Caudate nucleus (tissue), 63 donors: ENCODE measurements at places on chromosomes 7 and 10.

GRCh38 chr7:143965280-143965679, 10.6 kb downstream of the OR2F1 start:
- DNase-seq, result no peak

DNA sequence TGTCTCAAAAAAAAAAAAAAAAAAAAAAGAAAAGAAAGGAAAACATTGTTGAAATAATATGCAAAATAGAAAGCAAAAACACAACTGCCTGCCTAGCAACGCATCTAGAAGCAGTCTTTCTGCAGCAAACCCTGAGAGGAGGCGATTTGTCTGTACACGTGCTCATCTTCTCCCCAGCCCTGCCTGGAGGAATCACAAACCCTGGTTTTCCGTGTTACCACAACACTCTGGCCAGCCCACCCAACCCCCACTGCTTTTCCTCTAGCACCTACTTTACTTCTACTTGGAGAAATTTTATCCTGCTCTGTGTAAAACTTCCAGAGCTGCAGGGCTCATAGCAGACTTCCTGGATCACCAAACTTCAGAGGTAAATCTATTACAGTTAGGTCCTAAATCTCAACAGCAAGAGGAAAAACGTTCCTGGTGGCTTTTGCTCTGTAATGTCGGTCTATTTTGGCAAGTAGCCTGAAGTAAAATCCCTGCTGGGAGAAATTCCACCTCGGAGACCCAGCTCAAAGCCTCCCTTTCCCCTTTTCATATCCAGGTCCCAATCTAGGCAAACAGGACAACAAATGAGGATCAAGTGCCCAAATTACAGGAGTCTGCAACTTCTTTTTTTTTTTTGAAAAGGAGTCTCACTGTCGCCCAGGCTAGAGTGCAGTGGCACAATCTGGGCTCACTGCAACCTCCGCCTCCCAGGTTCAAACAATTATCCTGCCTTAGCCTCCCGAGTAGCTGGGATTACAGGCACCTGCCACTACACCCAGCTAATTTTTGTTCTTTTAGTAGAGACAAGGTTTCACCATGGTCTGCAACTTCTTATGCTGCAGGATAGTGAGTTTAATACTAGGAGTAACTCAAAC, 91.6 kb downstream of the DNMBP start:
- DNase-seq, result no peak

DNA sequence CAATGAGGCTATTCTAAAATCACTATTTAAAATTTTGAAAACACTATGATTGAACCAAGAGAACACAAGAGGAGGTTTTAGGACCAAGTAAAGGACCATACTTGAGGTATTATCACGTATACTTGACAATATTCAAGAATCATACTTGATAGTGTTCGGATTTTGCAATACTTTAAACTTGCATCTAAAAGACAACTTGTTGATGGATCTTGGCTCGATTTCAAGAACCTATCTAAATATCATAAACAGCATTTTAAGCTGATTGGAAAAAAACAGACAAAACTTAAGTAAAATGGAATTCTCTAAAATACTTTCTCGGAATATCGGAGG, 1.3 kb downstream of the NAMPT start:
- no peak for DNase-seq

- DNase-seq, result no peak
Observed at GRCh38 chr10:115649217-115649616, 556.1 kb downstream of the ATRNL1 start.

DNA sequence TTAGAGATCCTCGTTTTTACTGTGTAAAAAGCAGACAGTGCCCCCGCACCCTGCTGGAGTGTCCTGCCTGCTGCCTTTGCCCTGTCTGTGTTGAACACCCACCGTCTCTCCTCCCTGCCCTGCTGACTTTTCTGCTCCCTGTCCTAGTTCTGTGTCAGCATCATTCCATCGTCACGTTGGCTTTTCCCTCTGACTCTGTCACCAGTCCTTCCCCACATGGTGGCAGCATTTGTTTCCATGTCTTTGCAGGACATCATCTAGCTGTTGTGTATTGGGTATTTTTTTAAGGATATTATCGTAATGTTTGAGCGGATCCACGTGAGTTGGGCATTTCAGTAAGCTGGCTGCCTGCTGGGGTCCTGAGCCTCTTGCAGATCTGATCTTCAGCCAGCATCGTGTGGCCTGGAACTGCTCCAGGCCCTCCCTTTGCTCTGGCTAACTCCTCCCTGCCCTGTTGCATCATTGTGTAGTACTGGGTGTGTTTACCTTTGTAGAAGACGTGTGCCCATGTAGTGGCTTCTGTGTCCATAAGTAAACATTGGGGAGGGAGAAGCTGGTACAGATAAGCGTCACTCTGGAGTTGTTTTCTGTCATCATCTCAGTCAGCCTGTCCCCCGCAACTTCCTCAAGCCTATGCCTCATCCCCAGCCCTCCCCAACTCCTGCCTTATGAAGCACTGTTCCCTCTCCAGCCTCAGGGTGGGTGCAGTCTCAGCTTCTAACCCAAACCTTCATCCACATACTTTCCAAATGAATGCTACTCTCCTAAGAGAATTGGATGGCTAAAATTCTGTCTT, 44.3 kb downstream of the TRRAP start:
- DNase-seq, result no peak

- no peak for DNase-seq
Observed at GRCh38 chr10:128907155-128907941, 559.7 kb upstream of the MGMT start.

GRCh38 chr10:129392855-129393254, 74.2 kb upstream of the MGMT start:
- no peak for DNase-seq

GRCh38 chr10:101130984-101131961, at the start of gene TLX1:
TLX1 (plus strand) TSS chr10:101131300; CDS start chr10:101131542, 242 bp downstream.
- DNase-seq, result no peak

- no peak for DNase-seq
Observed at GRCh38 chr10:71737834-71738197, 18.2 kb upstream of the C10orf105 start.

DNA sequence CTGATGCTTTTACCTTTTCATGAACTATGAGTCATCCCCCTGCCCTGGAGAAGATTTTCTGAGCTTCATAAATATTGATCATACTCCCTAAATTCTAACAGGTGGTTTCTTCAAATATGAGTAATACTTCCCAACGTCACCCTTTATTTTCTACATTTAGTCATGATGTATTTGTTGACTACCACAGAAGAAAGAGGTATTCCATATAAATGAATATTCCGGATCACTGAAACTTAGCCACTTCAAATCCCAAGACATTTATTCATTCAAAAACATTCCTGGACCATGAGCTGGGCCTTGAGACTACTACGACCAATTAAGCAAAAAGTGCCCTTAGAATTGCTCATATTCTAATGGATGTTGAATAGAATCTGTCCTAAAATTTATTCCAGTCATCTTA, 395.8 kb upstream of the NPVF start:
- DNase-seq, result no peak

- DNase-seq, result no peak
Observed at GRCh38 chr10:72379062-72379461, 24.3 kb upstream of the DNAJB12 start.

- no peak for DNase-seq
Observed at GRCh38 chr10:62057359-62057758, 155.9 kb downstream of the ARID5B start.

GRCh38 chr7:105306298-105306748, 82.4 kb downstream of the SRPK2 start:
- DNase-seq, result no peak

DNA sequence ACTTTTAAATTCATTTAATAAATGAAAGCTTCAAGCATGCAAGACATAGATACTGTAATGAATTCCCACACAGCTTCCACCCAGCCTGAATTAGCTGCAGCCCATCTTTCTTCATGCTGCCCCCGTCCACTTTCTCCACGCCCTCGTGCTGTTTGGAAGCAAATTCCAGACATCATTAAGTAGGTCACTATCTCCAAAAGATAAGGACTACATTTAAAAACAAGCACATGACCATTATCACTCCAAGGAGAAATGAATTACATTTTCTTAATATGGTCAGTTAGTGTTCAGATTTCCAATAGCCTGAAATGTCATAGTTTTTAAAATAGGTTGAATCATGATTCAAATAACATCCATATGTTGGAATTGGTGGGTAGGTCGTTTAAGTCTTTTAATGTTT, 24.3 kb downstream of the LMTK2 start:
- DNase-seq, result no peak

DNA sequence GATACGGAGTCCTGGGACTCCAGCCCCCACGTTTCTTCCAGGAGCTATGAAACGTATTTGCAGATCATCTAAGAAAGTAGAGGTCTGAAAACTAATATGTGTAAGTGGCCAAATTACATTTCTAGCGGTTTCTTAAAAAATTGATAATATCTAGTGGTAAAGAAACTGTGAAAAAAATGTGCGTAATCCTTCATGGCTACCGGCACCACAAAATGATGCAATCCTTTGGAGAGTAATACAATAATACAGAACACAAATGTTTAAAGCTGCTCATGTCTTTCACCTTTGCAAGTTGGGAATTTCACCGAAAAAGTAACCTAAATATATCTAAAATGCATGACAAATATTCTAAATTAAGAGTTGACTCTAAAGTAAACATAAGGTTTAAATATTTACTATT, 742.1 kb downstream of the GRID1 start:
- DNase-seq, result no peak

- no peak for DNase-seq
Observed at GRCh38 chr7:149180722-149181449, 14.5 kb upstream of the ZNF282 start.

DNA sequence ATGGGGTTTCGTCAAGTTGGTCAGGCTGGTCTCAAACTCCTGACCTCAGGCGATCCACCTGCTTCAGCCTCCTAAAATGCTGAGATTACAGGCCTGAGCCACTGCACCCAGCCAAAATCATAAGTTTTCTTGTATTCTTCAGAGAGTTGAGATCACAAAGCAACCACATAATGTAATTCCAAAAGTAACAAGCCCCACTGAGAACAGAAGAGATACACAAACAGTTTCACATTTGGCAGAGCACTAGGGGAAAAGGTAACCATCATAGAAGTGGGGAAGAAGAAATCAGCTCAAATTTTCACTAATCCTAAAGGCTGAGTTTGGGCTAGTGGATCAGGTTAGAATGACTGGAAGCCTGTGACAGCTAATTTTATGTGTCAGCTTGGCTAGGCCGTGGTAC, 5.4 kb upstream of the CEP41 start:
- no peak for DNase-seq

GRCh38 chr7:157432541-157432956, 95.7 kb downstream of the DNAJB6 start:
- DNase-seq, result no peak

DNA sequence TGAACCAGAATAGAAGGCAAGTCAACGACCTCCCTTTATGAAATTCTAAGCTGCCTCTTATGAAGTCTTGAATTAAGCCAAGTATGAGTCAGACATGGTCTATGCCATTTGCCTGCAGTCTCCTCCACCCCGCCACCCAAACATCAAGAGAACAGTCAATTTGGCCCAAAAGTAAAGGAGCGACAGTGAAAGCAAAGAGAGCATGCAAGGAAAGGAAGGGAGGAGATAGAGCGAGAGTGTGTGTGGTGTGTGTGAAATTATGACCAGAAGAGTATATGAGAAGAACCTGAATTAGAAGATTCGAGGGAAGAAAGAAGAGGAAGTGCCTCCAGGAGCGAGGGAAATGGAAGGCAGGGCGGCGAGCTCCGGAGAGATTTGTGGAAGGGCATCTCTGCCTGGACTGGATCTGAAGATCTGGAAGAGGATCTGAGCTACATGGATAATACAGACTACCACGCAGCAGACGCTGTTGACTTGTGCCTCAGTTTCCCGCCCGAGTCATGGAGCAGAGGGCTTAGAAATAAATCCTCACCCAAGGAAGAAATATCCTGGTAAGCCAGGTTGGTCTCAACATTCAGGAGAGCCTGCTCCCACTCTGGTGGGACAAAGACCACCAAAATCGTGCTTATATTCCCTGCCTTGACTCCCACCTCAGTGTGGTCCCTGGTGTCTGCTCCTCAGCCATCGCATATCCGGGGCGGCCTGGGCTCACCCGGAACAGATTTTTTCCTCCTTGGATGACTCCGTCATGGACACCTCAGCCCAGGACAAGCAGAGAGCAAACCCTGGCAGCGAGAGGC, 459 bp downstream of the ZDHHC6 start:
- DNase-seq, result no peak

DNA sequence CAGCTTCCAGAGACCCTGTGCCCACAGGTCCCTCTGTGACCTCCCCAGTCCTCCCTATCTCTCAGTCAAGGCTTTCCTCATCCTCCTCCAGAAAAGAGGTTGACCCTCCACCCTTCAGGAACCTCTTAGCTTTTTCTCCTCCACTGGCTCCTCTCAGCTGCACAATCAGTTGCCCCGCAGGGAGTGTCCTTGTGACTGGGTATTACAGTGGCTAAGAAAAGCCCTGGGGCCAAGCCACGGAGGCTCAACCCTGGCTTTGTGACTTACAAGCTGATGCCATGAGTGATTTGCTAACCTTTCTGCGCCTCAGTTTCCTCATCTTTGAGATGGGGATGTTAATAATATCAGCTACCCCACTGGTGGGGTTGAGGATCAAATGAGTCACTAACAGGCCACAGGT, 66.4 kb upstream of the ZMIZ1 start:
- DNase-seq, result no peak

DNA sequence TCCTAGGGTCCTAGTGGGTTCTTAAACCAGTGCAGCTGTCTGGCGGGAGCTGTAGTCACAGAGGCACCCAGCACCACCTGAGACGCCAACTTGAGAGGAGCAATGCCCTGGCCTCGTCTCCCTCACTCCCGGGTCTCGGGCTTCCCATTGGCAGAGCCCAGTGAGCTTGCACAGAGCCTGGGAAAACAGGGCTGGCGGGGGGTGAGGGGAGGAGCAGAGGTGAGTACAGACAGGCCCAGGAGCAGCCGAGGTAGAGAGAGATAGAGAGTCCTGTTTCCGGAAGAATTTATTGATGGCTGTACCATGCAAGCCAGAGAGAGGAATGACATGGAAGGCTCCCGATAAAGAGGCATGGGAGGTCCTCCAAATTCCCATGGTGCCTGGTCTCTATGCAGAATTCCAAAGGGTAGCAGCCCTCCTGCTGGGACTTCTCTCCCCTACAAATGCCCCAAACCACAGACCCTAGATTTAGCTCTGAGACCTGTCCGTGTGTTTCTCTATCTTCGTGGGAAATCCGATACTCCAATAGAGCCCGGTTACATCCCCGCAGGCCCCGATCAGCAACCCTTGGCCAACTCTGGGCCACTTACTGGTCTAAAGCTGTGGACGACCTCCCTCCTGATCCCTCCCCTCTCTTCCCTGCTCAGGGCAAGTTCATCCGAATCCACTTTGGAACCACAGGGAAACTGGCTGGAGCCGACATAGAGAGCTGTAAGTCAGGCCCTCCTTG, 20.3 kb upstream of the MYH16 start:
- DNase-seq, result no peak

DNA sequence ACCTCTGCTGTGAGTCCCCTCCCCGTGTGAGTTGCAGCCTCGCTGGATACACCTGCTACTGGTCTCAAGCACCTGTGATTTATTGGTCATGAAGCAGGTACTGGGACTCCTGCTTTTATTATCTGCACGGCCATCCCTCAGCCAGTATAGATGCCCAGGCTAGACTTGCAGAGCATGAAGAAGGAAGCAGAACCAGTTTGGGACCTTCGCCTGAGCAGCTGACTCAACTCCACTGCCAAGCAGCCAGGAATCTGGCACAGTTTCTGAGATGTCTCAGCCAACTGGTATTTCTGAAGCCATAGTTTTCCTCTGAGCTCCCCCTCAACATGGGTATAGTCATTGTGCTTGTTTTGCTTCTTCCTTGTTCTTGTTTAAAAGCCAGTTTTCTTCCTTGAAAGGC, 28.0 kb upstream of the SLC39A12 start:
- no peak for DNase-seq
